Activated naive CD4-positive, alpha-beta T cell (primary cell): ENCODE measurements at places on chromosomes 16 and 17.

DNA sequence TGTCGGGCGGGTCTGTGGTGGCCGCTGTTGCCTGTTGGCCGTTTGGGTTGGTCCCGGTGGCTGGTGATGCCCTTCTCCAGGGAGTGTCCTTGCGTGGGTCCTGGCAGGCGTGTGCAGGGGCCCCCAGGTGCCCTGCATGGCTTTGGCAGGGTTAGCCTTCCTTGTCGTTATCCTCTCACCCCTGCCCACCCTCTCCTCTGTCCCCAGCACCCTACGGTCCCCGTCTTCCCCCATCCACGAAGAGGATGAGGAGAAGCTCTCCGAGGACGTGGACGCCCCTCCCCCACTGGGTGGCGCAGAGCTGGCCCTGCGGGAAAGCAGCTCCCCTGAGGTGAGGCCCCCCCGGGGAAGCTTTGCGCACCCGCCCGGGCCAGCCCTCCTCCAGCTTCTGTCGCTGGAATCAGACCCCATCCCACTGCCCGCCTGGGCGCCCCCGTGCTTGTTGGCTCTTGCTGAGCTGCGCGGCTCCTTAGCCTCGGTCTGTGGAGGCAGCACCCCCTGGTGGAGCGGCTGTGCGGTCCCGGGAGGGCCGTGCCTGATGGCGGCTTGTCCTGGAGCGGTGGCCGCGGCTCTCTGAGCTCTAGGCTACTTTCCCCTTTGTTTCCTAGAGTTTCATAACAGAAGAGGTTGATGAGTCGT lies 10.6 kb upstream of the NUDT16L1 start:
- DNase-seq = no peak

- DNase-seq = no peak
Observed at GRCh38 chr16:24164416-24164815, 91.7 kb upstream of the CACNG3 start.

DNA sequence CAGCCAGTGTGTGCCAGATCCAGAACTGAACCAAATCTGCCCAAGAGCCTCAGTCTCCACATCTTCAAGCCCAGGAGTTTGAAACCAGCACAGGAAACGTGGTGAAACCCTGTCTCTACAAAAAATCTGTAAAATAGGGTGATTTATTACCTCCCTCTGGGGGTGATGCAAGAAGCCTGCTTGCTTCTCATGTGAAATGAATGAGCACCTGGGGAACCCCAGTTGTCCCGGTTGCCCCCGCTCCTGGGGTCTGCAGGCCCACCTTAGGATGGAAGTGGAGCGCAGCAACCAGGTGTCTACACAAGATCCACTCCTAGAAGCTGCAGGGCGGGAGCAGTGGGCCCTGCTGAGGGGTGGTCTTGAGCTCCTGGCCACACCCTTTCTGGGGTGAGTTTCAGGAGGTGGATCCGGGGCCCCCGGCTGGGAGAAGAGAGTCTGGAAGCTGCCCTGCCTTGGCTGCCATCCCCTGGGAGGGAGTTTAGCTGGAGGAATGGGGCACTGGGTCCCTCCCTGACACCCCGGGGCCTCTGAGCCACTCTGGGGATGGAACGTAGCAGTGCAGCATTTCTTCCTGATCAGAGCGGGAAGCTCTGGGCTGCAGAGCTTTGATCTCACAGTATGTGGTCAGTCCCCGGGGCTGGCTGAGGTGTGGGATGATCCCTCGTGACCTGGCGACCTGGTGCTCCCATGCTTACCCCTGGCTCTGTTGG lies 117.8 kb downstream of the RAB11FIP4 start:
- DNase-seq = no peak

GRCh38 chr17:36837939-36838272 lies 99.4 kb upstream of the LHX1 start:
- DNase-seq = no peak

DNA sequence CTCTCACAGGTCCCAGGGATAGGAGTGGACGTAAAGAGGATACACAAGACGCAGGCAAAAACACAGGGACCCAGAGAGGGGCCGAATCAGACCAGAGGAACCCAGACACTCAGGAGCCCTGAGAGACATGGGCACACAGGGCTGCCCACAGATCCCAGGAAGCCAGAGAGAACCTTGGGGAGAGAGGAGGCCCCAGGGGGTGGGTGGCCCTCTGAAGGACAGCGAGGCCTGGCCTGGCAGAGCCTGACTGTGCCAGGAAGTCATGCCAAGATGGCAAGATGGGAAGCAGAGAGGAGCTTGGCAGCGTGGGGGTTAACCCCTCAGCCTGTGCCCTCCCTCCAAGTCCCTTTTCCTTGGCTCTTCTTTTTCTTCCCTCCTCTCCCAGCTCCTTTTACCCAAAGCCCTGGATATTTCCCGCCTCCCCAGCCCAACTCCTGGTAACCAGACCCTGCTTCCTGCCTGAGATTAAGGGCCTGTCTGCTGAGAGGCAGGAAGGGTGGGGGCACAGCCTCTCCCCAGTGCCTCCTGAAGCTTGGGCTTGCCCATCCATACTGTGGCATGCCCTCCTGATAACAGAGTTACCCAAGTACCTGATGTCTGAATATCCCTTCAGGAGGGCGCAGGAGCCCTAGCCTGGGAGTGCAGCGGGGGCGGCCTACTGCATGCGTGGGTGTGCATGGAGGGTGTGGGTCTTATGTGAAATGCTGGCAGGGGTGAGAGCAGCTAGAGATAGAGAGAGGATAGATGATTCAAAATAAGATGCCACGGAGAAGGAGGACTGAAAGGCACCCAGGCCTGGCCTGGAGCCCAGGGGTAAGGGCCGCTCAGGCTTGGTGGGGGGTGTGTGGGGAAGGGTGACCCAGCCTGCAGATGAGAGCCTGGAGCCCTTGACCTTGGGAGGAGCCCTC lies 6.0 kb upstream of the TBX21 start:
- DNase-seq = no peak

DNA sequence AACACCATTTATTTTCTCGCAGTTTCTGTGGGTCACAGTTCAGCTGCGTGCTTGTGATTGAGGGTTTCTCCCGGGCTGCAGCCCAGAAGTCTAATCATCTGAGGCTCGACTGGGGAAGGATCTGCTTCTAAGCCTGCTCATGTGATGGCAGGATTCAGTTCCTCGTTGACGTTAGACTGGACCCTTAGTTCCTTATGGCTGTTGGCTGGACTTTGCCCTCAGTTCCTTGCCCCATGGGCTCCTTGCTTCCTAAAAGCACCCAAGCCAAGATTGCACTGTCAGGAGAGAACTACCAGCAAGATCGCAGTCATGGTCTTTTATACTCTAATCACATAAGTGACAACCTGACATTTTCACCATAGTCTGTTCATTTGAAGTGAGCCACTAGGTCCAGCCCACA lies 250.0 kb downstream of the PRKCA start:
- no peak for DNase-seq

- DNase-seq = no peak
Observed at GRCh38 chr17:48747445-48748363, 19.2 kb upstream of the HOXB13 start.

- no peak for DNase-seq
Observed at GRCh38 chr17:67441052-67441895, 64.2 kb downstream of the PITPNC1 start.

DNA sequence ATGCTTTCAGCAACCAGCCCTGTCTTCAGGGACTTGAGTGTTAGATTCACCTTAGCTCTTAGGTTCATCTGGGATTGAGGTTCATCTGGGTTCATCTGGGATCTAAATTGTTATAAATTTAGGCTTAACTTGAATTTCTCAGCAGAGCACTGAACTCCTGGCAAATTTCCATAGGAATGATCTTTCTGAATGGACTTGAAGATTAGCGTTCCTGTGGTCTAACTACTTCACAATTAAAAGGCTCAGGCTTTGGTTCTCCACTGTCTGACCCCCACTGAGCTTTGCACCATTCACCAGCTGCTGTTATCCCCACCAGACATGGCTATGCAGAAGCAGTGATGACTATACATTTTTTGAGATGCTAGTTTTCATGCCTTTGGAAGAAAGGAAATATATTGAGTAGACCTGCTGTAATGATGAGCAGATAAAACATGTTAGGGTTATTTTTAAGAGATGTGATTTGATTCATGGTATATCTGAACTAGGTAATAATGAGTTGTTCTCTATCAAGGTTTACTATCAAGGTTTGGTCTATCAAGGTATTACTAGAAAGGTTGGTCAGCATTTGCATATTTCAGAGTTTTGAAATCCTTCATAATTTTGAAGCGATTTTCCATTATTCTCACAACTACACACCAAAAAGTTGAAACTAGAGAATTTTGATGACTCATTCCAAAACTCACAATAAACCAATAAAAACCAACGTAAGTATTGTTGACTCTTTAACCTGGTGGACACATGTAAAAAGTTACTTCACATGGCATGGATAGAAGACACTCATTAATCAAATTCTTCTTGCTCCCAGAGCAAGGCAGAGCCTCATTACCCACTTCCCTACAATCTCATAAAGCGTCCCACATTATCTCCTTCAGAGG lies 71.7 kb downstream of the SNX11 start:
- no peak for DNase-seq

DNA sequence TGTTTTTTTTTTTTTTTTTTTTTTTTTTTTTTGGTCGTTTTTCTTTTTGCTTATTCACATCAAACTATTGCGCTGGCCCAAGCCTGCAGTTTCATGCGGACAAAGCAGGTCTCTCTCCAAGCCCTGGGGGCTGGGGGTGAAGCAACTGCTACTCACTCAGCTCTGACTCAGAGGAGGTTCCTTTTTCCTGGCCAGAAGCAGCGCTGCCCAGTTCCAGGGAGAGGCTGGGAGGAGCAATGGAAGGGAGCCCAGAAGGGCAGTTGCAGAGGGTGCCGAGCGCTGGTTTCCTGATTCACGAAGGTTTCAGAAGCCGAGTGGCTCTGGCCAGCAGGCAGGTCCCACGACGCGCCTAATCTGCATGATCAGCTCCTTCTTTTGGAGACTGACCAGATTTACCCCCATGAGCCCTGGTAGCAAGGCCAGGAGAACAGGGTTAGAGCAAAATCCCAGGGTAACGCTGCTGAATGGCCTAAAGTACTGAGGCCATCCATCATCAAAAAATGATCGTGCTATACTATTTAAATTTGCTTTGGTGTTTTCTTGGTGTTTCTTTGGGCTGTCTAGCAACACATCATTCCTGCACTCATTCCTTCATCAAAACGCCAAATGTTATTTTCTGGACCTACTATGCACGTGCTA lies 144.7 kb upstream of the SOX9 start:
- no peak for DNase-seq

DNA sequence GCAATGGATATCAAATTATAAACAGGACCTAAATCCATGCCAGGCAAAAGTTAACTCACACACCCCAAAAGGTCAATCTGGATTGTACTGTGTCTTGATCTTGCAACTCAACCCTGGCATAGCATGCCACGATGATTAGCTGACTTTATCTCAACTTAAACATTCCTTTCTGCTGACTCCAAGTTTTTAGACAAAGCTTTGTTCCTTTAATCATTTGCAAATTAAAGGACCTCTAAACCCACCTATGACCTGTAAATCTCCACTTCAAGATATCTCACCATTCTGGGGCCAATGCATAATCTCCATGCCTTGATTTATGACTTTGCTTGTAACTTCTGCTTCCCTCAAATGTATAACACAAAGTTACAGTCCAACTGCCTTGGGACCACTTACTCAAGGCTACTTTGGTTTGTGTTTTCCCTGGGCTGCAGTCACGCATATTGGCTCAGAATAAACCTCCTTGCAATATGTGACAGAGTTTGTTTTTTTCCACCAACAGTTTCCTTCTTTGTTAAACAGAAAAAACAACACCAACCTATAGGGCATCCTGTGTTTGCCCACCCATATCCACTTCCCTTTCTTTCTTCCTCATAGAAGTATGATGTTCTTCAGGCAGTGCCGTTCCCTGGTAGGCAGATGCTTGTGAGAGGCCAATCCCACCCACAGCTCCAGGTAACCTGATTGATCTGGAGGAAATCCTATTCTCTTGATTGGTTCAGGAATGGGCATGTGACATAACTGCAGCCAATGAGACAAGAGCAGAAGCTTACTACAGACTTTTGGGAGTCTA lies 390.6 kb upstream of the ERCC4 start:
- DNase-seq = no peak

GRCh38 chr17:18257982-18258355 lies 569 bp downstream of the FLII start:
- DNase-seq = peak; percentile 14

GRCh38 chr17:76039121-76039520 lies 12.0 kb upstream of the EVPL start:
- DNase-seq = no peak

DNA sequence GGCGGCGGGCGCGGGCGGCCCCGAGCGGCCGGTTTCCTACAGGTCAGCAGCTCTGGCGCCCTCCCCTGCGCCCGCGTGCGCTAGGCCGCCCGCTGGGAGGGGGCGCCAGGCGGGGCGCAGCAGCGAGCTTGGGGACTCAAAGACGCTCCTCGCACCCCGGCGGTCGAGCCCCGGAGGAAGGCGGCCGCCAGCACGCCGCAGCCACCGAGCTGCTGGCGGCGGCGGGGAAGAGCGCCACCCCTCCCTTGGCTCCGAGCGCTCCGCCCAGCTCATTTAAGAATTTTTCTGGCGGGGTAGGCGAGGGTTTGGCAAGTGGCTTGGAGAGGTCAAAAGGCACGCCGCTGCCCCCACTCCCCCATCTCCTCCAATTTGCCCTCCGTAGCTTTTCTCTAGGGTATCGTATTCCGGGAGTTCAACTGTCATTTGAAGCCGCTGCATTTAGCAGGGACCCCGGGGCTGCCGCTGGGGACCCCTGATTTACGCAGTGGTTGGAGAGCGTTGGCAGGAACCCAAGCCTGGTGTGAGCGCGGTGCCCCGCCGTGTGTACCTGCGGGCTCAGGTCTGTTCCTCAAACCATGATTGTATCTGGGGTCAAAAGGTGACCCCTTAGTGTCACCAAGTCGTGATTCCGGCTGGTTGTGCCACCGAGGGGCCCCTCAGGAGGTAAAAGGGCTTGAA lies 59.5 kb upstream of the GSE1 start:
- no peak for DNase-seq

DNA sequence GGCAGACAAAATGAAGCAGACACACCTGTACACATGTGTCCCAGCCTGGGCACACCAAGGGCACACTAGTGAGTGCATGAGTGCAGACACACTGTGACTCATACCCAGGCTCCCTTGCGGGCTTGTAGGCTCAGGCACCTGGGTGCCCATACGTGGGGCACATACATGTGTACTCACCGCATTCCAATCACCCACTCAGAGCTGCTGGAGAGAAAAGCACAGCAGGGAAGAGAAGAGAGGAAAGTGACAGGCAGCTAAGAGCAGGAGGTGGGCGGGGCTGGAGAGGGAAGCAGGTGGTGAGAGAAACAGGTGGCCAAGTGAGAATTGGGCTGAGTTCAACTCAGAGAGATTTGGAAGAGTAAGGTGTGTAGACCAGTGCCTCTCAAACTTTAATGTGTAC lies 54.0 kb downstream of the TMEM132E start:
- DNase-seq = no peak

DNA sequence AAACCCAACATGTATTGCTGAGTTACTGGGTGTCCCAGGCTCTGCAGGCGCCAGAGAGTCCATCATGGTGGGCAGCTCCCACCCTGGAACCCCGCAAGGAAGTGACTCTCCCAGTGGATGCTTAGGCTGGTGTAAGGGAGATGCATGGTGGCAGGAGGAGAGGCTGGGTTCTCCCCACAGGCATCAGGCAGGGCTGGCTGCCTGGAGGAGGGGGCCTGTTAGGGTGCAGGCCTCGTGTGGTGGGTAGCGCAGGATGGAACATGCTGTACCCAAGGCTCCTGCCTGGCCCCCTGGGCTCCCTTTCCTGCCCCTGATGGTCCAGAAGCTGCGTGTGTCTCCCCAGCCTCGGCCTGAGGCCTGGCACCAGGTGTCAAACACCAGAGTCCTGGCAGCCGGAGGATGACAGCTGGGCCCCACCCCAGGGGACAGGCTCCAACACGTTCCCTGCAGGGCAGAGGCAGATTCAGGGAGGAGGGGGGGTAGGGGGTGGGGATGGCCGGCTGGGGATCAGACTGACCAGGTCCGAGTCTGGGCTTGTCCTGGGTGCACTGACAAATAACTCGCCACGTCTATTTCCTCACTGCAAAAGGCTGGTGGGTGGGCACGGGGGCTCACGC lies 40.2 kb upstream of the CIBAR2 start:
- DNase-seq = no peak
